HT-29 (cell line): ENCODE measurements at places on chromosomes 7 and 10. TPM values are rescaled to one million over a fixed set of nuclear protein-coding genes. Genes with fewer than 3 reads are reported as not detected.

DNA sequence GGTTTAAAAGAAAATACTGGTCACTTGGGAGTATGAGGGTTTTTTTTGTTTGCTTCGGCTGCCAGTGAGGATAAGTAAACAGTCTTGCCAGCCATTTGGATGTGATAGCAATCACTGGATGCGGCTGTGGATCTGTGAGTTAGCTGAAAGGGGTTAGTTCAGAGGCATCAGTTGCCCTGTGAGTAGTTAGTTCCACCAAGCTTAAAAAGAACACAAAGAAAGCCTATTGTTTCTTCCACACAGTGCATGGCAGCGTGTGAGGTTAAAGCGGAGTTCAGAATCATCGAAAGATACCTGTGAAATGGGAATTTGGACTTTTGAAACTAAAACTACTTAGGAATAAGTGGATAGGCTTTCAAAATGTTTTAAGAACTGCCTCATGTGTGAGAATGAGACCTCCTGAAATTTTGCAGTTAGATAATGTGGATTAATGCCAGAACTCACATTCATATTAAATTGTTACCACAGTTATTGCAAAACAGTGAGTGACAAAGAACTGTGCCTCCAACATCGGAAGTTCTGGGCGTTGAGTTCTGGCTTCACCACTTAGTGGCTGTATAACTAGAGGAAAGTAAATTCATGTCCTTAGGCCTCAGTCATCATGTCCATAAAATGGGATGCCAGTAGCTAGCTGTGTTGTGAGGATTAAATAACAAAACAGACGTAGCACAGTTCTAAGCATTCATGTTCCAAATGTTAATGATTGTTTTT, 31.3 kb downstream of the KIAA1217 start:
- peak; percentile 50 for DNase-seq

GRCh38 chr10:9819756-9820494, 1197.7 kb upstream of the CELF2 start:
- no peak for DNase-seq

- DNase-seq, result peak; percentile 84
Observed at GRCh38 chr7:129949292-129950133, 3.2 kb downstream of the UBE2H start.

Gene TRIL
- 0.03 TPM in 1 of 2 replicates, not detected in the other for total RNA-seq

Gene DDX21
- total RNA-seq, result 80.6 and 82.2 TPM in 2 replicates

DNA sequence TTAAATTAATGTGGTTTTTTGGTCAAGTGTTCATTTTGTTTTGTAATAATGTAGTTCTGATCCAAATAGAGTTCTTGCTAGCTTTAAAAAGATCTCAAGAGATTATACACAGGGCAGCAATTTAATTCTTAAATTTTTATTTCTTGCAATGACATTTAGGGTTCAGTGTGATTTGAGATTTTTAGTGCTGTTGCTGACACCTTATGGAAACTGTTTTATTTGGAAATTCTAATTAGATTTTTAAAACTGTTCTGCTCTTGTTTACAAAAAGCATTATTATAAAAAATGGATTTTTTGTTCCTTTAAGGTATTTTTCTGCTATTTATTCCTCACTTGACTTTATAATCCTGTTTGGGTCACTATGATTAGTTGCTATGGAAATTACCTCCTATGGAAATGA, 72.1 kb downstream of the RTKN2 start:
- no peak for DNase-seq

DNA sequence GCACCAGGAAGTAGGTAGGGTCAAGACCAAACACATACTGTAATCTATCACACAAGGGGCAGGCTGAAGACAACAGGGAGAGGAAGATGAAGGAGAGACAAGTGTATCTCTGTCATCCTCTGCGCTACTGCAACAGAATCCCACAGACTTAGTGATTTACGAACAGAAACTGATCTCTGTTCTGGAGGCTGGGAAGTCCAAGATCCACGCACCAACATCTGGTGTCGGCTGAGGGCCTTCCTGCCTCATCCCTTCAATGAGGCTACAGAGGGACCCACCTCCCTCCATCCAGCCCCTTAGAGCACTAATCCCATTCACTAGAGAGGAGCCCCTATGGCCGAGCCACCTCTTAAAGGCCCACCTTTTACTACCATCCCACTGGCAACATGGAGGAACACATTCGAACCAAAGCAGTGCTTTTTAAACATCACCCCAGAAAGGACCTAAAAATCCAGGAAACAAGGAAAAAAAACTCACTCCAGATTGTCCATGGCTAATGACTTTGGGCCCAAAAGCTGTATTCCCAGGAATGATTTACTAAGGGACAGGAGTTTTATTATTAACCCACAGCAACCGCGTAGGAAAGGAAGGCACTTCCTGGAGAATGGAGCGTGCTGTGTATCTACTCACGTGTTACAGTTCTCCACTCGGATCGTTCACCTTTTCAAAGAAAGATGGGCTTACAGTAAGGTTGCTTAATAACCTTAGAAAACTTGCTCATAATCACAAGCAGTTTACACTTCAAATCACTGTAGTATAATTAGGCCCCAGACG, 4.2 kb downstream of the BNIP3 start:
- DNase-seq, result no peak

Gene AKR1C8
- total RNA-seq, result not detected in 2 replicates

DNA sequence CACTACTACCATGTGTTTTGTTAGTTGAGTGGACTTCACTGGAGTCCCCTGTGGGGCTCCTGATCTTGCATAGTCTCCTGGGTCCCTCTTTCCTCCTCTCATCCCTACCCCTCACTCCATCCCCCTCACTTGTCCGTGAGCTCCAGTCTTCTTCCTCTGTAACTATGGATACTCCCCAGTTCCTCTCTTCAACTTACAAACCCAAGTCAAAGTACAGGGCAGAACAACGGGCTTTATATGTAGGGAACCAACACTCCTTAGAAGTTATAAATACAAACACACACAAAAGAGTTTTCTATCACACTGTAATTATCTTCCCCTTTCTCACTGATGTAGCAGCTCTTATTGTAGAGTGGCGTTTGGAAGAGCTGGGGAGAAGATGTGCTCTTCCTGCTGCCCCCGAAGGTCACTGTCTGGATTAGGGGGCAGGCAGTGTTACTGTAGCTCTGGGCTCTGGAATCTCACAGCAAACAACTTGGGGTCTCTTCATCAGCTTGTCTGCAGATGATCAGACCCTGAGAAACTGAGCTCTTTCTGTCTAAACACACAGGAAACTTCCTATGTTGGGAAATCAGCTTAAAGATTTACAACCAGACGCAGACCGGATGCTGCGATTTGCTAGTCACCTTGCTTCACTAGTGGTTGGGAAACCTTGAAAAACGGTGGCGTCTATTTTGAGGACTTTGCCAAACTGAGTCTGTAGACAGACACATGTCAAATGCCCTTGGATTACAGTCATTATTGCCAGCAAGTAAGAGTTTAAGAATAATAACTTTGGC, 13.6 kb downstream of the SNX10 start:
- DNase-seq, result no peak

Gene PAPOLB
- total RNA-seq, result not detected in 2 replicates

Gene CALCR
- not detected in 2 replicates for total RNA-seq

GRCh38 chr7:91866599-91867148, 13.8 kb downstream of the MTERF1 start:
- no peak for DNase-seq
